ENCODE measurements at places on chromosomes 3 and 15.

- no peak for DNase-seq
Observed at GRCh38 chr3:87805670-87806069, 253.1 kb downstream of the CGGBP1 start.

- DNase-seq = peak; percentile 90
Observed at GRCh38 chr3:179811321-179812095, 158.7 kb downstream of the USP13 start.

DNA sequence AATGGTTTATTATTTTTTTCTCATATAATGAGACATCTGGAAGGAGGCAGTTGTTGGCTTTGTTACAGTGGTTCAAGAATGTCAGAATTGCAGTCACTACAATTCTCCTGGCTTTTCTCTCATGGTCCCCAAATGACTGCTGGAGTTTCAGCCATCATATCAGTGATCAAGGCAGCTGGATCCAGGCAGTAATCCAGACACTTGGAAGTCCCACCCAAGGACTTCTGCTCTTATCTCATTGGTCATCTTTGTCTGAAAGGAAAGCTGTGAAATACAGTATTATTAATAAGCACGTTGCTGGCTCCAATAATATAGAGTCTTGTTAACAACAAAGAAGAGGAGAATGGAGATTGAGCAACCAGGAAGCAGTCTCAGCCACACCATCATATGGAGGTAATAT is 22.9 kb upstream of the MED12L start:
- no peak for DNase-seq

- DNase-seq = peak; percentile 93
Observed at GRCh38 chr15:80856809-80857377, 77.7 kb downstream of the CEMIP start.

- no peak for DNase-seq
Observed at GRCh38 chr15:62832231-62832630, 210.3 kb upstream of the TPM1 start.

- DNase-seq = no peak
Observed at GRCh38 chr3:45557471-45557870, 37.1 kb upstream of the LIMD1 start.

DNA sequence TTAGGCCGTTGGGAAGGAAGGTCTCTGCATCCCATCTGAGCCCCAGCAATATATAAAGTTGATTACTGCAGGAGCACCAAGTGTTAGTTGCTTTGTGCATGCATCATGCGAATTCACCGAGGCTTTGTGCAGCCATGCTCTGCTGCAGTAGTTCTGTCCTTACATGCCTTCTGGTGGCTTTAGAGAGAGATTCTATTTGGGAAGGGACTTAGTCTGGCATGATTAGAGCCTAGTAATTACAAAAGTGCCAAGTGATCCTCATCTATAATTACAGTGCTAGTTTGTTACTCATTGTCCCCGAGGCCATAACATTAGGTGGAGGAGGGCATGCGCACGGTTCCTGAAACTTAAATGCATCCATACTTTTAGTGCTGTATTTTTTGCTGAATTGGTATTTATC is 353.6 kb downstream of the CNTN4 start:
- no peak for DNase-seq

GRCh38 chr3:23781051-23781450 is 24.7 kb upstream of the UBE2E1 start:
- no peak for DNase-seq

- no peak for DNase-seq
Observed at GRCh38 chr3:161345023-161345422, 26.3 kb downstream of the SPTSSB start.

GRCh38 chr3:159766563-159767185 is 222.0 kb upstream of the IL12A start:
- DNase-seq = no peak

GRCh38 chr15:70538278-70538677 is 225.1 kb downstream of the UACA start:
- DNase-seq = no peak

DNA sequence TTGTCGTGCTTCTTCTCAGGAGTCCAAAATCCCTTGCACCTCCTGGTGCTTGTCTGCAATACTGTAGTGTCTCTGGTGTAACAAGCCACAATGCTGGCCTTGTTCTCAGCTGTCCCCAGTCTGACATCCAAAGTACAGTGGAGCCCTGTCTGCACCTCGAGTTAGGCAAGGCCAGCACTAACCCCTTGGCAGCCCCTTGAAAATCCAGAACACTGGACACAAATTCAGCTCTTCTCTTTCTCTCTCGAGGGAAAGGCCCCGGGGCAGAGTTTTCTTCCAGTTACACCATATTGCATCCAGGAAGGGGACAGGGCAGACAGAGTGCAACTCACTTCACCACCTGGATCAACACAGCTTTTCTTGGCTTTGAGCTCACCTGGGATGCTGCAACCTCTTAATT is 91.3 kb upstream of the ATP10A start:
- DNase-seq = no peak

DNA sequence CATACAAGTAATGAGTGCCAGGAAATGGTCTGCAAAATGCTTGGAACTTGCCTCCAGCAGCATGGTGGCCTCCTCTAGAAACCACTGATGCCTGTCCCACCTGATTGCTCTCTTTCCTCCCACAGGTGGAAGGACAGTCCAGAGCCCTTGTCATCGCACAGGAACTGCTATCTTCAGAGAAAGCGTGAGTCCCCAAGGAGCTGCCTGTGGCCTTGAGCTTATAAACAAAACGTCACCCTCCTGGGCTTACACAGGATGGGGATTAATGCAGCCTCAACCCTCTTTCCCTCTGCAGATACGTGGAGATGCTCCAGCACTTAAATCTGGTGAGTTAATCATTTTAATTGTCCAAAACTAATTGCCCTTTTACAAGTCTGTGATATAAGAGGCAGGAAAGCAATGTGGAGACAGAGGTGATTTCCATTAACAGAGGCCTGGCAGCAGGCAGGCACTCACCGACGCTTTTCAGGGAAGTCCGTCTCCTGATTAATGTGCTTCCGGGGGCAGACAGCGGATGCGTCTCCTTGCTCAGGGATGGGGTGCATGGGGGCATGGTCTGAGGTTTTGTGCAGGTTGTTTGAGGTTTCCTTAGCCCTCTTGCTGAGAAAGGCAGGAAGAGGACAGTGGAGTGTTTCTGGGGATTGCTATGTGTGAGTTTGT is 61.8 kb downstream of the FGD5 start:
- DNase-seq = no peak

- DNase-seq = no peak
Observed at GRCh38 chr15:80549191-80549590, 145.0 kb downstream of the ARNT2 start.

DNA sequence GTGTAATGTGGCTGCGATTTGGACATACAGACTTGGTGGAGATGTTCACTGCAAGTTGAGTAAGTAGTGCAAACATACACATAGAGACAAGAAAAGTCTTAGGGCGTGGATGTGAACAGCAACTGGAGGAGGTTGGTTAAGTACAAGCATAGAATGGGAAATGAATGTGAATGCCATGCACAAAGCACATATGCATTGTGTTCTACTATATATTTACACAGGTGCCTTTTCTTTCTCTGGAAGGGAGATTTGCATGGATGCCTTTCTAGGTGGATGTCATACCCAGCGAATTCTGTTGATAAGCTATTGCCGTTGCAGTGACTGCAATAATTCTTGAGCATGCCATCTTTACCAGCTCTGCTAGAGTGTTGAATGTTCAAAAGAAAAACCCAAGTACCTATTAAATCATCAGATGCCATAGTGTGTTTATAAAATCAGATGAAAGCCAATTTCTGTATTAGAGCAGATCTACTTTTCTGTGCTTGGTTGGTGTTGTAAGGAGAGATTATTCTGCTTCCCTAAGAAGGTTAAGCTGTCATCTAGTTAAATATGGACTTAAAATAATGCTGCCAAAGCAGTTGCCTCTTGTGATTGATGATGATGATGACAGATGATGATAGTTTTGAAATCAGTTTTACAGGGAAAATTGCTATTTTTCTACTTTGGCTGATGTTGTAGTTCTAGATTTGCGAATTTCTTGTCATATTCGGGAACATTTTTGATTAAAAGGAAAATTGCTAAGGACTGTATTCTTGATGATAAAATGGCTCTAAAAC is 148.4 kb downstream of the CNTN4 start:
- DNase-seq = no peak

- no peak for DNase-seq
Observed at GRCh38 chr15:89926158-89926557, 13.4 kb upstream of the ARPIN start.

- no peak for DNase-seq
Observed at GRCh38 chr3:114178770-114179368, at the start of gene DRD3. DRD3 (minus strand) TSS chr3:114179052; CDS start chr3:114171992, 7,060 bp downstream.

DNA sequence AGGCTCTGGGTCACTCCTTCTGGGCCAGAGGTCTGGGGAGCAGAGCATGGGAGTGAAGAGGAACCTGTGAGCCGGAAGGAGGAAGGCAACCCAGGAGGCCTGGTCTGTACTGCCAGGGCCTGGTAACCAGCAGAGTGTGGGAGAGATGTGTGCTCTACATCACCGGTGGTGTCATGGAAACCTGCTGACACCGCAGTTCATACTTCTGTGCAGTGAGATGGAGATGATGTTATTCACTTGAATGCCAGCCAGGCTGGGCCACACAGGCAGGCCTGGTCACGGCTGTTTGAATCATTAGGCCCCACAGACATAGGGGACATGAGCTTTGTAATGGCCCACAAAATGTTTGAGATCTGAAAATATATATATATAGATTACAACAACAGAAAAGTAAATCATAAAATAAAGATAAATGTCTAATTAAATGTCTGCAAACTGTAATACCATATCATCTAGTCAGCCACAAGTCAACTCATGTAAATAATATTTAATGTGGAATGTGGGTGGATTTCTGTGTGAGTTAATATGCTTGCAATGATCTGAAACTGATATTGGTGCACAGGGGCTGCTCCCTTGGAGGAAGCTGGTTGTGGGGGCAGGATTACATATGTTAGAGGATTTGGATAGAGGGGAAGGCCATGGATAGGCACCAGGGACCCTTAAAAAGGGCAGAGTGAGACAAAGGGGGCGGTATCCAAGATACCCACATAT is 108.5 kb upstream of the PFN2 start:
- no peak for DNase-seq

GRCh38 chr15:101046826-101047225 is 127.7 kb downstream of the LRRK1 start:
- no peak for DNase-seq

- DNase-seq = peak; percentile 72
Observed at GRCh38 chr3:146065573-146066006, 95.4 kb downstream of the PLOD2 start.

DNA sequence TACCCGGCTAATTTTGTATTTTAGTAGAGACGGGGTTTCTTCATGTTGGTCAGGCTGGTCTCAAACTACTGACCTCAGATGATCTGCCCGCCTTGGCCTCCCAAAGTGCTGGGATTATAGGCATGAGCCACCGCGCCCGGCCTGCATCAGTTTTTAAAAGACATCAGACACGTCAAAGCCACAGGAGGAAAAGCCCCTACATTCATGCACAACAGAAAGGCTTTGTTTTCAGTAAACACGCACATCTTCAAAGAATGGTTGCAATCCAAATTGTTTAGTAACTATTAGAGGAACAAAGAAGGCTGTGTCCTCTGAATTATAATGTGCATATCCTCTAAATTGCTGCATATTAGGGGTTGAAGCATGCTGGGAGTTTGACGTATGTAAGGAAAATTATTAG is 53.3 kb downstream of the BTD start:
- no peak for DNase-seq

DNA sequence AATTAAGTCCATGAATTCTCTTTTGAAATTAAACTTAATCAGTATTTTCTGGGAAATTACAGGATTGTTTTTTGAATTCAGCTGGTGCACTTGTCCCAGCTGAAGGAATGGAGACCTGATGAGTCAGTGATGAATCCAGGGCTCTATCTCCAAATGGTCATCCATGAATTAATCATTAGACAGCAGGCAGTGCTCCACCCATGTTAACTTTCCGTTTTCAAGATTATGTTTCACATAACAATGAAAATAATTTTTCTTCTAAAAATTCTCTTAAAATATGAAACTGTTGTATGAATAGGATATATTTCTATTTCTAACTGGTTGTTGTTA is 13.9 kb upstream of the PAQR9 start:
- DNase-seq = no peak

DNA sequence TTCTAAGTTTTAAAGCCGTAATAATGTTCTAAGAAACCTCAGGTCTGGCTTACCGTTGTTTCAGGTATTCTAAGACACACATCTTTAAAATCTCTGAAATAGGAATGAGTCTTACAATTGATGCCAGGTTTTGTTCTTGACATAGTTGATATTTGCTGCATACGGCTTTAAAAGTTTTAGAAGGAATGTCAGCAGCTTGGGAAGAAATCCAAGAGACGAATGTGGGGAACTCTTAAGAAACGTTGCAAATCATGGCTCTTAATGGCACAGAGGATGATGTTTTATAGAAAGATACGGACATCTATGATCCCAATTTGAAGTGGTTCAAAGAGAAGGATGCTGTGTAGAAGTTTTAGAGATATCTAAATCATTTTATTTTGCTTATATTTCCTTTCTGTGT is 11.5 kb downstream of the NUDT16 start:
- DNase-seq = no peak

- DNase-seq = peak; percentile 36
Observed at GRCh38 chr3:136070953-136071949, 105.7 kb downstream of the PPP2R3A start.

- DNase-seq = no peak
Observed at GRCh38 chr15:81098861-81099651, 35.0 kb upstream of the CFAP161 start.

DNA sequence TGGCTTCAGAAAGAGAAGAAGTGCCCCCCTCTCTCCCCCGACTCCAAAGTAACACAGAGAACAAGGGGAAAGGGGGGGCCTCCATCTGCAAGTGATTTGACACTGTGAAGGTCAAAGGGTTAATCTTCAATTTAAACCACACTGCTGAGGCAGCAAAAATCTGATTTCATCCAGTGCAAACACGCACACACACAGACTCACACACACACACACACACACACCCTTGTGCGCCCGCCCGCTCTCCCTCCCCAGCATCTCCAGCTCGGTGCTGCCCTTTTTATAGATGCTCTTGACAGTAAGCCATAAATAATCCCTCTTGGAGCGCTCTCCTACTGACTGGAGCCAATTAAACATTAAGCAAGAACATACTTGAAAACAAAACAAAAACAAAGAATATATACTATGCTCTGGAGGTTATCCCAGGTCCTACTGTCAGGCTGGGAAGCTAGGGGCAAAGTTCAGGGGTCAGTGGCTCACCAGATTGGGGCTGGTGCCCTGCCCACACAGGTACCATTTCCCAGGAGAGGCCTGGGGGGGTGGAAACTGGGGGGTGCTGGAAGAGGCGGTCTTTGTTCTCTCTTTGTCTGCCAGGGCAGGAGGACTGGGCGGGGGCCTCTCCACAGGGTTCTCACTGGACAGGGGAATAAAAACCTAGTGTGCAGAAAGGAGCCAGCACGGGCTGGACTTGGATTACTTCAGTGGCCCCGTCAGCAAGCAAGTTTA is 16.3 kb downstream of the BMF start:
- DNase-seq = peak; percentile 78

GRCh38 chr15:93771196-93772030 is 459.9 kb upstream of the MCTP2 start:
- DNase-seq = no peak

- no peak for DNase-seq
Observed at GRCh38 chr15:71355268-71355667, 240.0 kb downstream of the THSD4 start.

GRCh38 chr3:12558706-12559105 is 1.8 kb downstream of the MKRN2 start:
- no peak for DNase-seq
